ENCODE measurements at places on chromosomes 6 and 20.

GRCh38 chr6:31663126-31663960 is 1.5 kb downstream of the GPANK1 start:
- no peak for DNase-seq

- no peak for DNase-seq
Measured at GRCh38 chr20:62437927-62438326, 10.6 kb upstream of the RBBP8NL start.

GRCh38 chr6:11374036-11375010 is 141.9 kb upstream of the NEDD9 start:
- DNase-seq, result no peak

GRCh38 chr6:118419448-118420394 is 128.4 kb upstream of the PLN start:
- no peak for DNase-seq

DNA sequence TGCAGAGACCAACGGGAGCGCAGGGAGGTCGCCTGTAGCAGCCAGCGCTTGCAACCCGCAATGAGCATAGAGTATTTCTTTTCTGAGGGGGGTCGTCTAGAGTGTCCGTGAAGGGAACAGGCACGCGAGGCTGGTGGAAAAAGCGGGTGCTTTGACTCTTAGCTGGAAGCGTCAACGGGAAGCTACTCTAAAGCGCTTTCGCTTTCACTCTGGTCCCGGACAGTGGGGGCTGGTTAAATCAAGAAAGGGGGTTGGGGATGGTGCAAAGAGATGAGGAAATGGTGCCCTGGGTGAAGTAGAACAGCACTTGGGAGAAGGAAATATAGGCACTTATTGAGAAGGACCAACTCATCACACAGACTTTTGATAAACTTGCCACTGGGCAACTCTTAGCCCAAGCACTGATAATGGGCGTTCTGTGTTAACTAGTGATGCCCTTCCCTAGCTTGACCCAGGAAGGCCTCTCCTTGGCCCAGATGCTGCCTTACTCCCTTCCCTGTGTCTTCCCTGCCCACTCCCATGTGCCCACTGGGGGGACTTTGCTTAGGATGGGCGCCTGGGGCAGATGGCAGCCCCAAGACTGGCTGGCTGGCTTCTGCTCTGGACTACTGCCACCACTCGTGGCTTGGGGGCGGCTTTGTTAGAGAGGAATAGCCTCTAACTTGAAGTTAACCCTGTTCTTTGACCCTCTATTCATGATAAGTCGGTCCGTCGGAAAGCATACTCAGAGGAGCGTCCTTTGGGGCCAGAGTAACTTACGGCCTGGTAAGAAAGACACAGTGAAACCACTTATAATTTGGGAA is 585 bp downstream of the PSMB9 start:
- no peak for DNase-seq

- DNase-seq, result no peak
Measured at GRCh38 chr20:56430461-56430860, 18.4 kb downstream of the CASS4 start.

GRCh38 chr6:36738108-36738507 is 40.5 kb downstream of the RAB44 start:
- no peak for DNase-seq
